ENCODE measurements at places on chromosomes 7 and 10. TPM values are rescaled to one million over a fixed set of nuclear protein-coding genes. Genes with fewer than 3 reads are reported as not detected.

GRCh38 chr10:13046851-13047528, 45.5 kb upstream of the CCDC3 start:
- DNase-seq = no peak

The PNLIPRP3 gene
- not detected for total RNA-seq

GRCh38 chr10:28833313-28833712, 156.0 kb downstream of the BAMBI start:
- no peak for DNase-seq

The CALY gene
- 0.98 TPM for total RNA-seq

- no peak for DNase-seq
These were observed 25.7 kb downstream of the C7orf25 start for GRCh38 chr7:42886129-42886528.

GRCh38 chr7:8221567-8221966, 40.4 kb downstream of the ICA1 start:
- DNase-seq = no peak

DNA sequence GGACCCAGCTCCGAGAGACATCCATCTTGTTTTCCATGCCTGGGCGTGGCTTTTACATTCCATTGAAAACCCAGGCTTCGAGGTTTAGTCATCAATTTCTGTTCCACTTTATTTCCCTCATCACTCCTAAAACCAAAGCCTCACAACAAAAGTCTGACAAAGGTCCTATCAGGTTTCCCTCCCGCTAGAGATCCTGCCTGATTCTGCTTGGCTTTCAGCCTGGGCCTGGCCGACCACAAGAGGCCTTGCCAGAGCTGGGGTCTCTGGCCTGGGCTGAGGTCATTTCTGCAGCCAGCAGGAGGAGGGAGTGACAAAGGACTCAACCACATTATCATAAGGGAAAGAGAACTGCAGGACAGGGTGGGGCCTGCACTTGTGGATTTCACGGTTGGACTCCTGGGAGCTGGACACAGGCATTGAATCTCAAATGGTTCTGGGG, 167.0 kb downstream of the FANK1 start:
- no peak for DNase-seq

The ANKRD7 gene
- total RNA-seq = 1.0 TPM

DNA sequence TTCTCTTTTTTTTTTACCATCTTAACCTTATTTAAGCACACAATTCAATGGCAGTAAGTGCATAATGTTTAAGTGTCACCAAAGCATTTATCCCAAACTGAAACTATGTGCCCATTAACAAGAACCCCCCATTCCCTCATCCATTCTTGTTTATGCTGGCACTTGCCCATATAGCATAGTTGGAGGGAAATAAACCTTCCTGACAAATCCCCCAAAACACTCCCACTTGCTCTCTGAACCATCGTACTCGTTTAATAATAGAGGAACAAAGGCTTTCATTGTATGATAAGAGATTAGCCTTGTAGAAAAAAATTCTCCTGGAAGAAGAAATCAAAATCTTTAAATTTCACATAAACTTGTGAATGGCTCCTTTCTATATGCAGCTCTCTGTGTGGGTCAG, 26.4 kb upstream of the KCNMA1 start:
- no peak for DNase-seq

DNA sequence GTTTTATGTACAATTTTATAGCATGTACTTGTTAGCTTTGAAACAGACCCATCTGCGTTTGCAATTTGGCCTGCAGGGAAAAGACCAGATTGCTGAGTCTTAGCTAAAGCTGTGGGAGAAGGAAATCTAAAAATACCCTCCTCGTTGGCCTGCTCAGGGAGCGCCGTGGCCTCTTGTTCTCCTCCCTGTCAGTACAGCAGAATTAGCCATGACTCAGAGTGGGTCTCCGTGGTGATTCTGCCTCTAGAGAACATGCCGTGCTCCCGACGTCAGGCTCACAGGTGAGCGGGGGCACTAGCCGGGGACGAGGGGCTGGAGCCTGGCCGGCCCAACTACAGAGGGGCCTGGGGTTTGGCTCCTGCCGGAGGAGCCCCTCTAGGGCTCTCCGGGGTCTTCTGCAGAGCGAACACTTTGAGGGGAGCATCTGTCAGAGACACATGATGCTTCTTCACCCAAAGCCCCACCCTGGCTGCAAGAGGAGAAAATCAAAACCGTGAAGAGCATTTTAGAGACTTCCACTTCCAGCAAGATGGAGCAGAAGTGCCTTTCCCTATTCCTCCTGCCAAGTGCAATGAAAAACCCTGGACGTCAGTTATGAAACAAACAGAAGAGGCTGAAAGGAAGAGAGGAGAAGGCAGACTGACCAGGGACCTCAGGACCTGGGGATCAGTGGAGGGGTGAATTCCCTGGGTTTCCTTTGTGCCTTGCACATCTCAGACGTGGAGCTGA, 98.9 kb downstream of the LHPP start:
- no peak for DNase-seq

DNA sequence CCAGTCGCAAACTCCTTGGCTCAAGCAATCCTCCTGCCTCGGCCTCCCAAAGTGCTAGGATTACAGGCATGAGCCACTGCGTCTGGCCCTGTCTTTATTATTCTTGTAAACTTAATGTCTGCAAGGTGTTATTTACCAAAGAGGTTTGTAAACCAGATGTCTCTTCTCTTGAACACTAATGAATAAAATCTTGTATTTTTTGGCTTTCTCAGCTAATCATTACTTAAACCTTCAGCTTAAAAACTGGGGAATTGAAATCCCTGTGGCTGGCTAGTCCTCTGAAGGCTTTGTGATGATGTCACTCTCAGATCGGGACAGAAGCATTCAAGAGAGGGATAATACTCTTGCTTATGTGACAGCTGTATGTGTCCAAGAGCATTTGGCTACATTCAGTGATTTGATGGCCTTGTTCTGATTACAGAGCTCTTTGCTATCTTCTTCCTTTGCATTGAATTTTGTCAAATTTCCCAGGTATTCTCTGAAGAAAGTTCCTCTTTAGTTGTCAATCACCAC, 130.3 kb downstream of the BICC1 start:
- no peak for DNase-seq

DNA sequence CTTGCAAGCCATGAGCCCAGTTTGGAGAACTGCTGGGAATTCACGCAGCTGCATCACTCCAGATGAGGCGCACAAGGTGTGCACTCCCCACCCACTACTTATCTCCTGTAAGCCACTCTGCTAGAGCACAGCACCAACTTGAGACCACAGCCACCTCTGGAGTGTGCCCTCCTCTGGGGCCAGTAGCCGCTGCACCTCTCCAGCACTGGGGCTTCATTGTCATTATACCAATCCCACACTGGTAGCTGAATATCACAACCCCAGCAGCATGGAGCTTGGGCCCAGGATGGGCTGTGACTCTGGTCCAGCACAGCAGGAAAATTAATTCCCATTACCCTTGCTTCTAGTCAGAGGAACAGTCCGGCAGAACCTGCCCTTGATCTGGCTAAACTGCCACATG, 125.6 kb downstream of the LSM5 start:
- no peak for DNase-seq

The MMRN2 gene
- total RNA-seq = 66.2 TPM

- no peak for DNase-seq
These were observed 452 bp upstream of the RPP30 start for GRCh38 chr10:90871279-90871765.

- no peak for DNase-seq
These were observed 185.4 kb upstream of the PFKP start for GRCh38 chr10:2881720-2882620.

- DNase-seq = no peak
These were observed 8.3 kb upstream of the FMC1 start for GRCh38 chr7:139332697-139333359.

The TAS2R40 gene
- total RNA-seq = not detected

DNA sequence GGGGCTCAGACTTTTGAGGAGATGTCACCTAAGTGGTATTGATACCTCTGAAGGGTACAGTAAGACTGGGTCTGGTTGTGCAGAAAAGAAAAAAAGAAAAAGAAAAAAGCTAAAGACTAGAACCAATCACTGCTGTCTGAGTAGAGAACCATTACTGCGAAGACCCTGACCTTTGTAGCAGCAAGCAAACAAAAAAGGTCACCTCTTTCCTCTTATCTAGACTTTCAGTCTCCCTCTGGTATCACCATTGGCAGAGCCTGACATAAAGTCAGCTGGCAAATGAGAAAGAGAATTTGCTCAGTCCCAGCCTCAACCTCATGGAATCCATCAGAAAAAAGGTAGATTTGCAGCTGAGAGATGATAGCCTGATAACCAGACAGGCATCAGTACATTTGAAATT, 2.6 kb upstream of the DNTT start:
- no peak for DNase-seq

The STEAP1B gene
- total RNA-seq = 11.6 TPM

GRCh38 chr10:74898201-74898976, 72.0 kb downstream of the KAT6B start:
- no peak for DNase-seq

GRCh38 chr7:125877246-125877645, 947.6 kb upstream of the POT1 start:
- no peak for DNase-seq

DNA sequence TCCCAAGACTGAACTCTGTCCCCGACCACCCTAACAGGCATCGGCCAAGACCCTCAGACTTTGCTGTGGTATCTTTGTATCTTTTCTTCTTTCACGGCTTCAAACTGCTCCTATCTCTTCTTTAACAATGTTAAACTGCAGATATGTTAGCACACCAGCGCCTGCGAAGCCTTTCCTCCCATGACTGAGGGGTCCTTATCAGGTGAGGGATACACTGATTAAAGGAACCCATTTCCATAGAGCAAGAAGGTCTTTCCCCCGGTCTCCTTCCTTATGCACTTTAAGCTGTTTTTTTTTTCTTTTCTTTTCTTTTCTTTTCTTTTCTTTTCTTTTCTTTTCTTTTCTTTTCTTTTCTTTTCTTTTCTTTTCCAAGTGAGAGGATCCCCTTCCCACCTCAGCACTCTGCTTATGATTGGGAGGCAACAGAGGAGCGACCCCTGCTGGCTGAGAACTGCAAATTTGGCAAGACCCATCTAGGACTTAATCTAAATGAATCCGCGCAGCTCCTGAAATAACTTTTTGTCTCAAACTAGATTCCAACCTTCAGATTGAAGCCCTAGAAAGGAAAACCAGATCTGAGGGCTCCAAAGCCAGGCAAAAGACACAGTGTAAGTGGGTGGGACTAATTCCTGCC, 109.9 kb downstream of the ITGB8 start:
- DNase-seq = no peak

DNA sequence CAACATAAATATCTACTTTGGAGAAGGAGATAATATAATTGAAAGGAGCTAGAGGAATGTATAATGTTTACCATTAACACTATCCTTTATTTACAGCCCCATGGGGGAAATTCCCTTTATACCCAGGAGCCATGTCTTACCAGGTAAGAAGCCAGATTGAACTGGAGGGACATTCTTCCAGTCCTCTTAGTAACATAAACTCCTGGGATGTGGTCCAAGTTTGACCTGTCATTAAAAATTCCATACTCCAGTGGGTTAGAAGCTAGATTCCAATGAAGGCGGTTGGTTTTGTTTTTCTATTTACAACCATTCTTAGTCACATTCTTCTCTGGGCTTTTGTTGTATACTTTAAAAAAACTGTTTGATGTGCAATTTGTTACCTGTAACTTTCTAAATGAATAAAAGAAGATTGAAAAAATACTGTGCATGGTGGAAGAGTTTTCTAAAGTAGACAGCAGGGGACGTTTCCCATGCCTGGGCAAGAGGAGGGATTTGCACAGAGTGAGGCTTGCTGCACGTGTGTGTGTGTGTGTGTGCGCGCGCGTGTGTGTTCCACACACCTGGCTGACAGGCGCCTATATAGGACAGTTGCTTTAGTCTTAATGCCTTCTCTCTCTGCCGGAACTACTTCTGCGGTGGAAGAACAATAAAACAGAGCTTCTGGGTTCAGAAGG, 2.0 kb downstream of the PLCE1 start:
- DNase-seq = no peak

The STAM gene
- total RNA-seq = 25.1 TPM

DNA sequence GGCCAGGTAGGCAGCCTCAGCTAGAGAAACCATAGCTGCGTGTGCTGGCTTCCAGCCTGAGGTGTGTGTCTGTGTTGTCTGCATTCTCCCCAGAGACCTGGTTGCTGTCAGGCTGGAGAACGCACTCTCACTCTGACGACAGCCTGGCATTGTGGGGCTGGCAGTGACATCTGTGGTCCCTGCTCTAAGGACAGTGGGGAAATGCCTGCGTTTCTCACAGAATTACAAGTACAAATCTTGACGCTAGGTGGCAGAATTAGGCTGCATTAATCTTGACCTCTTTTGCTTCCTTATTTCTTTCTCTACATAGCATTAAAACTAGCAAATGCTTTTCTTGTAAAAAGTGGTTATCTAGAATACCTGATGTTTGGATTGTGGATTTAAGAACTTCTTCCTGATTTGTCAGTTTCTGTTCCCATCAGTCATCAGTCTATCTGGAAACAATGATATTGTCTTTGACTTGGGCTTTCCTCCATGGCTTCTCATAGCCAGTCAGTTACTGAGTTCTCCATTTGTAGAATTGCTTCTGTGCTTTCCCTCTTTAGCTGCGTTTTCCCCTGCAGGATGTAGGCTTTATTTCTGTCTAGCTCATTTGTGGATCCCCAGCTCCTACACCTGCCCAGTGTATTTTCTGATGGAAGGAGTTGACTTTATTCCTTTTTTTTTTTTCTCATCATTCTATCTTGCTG, 86.0 kb downstream of the FANK1 start:
- DNase-seq = no peak

The NEBL gene
- total RNA-seq = 37.2 TPM

- DNase-seq = no peak
These were observed 510.3 kb upstream of the DPP6 start for GRCh38 chr7:153541903-153542302.

The RTKN2 gene
- total RNA-seq = 0.22 TPM

DNA sequence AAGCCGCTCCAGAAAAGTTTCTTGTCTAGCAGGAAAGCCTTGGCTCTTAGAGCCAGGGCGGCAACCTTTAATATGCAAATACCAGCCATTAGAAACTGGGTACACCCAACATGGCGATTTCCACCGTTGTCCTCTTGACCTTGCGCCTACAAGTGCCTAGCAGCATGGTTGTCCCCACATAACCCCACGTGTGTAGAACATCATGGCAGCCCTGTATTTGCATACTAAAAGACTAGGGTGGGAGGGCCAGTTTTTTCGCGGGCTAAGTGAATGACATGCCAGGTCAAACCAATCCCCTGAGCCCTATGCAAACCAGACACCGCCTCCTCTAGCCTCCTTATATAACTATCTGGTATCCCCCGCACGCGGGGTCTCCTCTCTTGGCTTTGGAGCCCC, 58.4 kb upstream of the FZD8 start:
- no peak for DNase-seq

- DNase-seq = no peak
These were observed 4.4 kb downstream of the EVX1 start for GRCh38 chr7:27247000-27247399.

The PRSS37 gene
- not detected for total RNA-seq
